ENCODE measurements at places on chromosomes 3 and 15. TPM values are rescaled to one million over a fixed set of nuclear protein-coding genes. Genes with fewer than 3 reads are reported as not detected.

DNA sequence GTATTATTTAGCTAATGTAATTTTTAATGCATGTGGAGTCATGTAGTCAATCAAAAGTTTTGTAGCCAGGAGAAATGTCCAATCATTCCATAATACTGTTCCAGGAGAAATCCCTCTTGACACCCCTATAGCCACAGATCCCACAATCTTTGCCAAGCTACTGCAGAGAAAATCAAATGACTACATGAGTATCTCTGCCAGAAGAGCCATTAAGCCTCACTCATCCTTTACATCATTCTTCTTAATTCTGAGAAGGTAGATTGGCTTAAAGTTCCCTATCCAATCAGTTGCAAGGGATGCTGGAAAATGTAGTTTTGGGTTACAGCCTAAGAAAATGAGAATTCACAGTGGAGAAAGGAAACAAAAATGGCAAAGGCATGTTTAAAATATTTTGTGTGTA, 502.1 kb downstream of the ZBBX start:
- H3K4me3 ChIP-seq = no peak overlapping the region
- no peak overlapping the region for H3K27ac ChIP-seq
- H3K4me1 ChIP-seq = no peaks in the 10 kb centered on the region
- no peaks in the 10 kb centered on the region for H3K27me3 ChIP-seq
- no peak for DNase-seq

- H3K27me3 ChIP-seq = no peaks in the 10 kb centered on the region
- no peaks in the 10 kb centered on the region for H3K4me1 ChIP-seq
- H3K4me3 ChIP-seq = no peak overlapping the region
- peaks cover 47% of the 10 kb centered on the region for H3K36me3 ChIP-seq
Measured at GRCh38 chr15:22915866-22916515, 64.2 kb downstream of the CYFIP1 start.

DNA sequence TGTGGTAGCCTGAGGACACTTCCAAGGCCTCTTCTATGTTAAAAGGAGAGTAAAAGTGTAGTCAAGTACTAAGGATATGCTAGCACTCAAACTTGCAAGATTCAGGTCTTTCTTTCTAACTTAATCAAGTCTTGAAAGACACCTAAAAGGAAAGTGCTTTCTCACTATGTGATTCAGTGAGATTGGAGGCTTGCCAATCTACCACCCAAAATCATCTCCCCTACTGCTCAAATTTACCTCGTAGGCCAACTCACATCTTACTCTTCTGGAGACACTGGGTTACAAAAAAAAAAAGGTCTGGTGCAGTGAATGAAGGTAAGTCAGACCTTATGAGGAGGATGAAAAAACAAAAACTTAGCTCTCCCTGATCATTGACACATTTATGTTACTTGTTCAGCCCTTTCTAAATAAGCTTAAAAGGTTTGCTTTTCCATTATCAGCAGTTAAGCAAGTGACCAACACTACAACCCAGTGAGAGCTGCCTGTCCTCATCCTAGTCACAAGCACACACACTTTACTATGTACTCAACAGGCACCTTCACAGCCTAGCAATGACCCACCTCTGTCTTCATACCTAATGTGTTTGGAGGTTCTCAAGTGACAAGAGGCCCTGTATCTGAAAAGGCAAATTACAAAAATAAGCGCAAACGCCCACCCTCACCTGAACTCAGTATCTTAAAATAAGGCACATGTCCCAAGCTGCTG, 19.6 kb downstream of the SUMF1 start:
- DNase-seq = no peak
- H3K27ac ChIP-seq = no peak overlapping the region
- no peaks in the 10 kb centered on the region for H3K27me3 ChIP-seq
- no peak overlapping the region for H3K4me3 ChIP-seq

The CHST13 gene
- total RNA-seq = not detected

The NLGN1 gene
- total RNA-seq = 28.1 TPM

The PLSCR4 gene
- total RNA-seq = 53.5 TPM

Data from sigmoid colon (tissue), 7 donors.